MM.1S (cell line): ENCODE measurements at places on chromosomes 13 and 19.
A peak's percentile ranks its signal among the peaks of the same experiment; 100 is the strongest.

DNA sequence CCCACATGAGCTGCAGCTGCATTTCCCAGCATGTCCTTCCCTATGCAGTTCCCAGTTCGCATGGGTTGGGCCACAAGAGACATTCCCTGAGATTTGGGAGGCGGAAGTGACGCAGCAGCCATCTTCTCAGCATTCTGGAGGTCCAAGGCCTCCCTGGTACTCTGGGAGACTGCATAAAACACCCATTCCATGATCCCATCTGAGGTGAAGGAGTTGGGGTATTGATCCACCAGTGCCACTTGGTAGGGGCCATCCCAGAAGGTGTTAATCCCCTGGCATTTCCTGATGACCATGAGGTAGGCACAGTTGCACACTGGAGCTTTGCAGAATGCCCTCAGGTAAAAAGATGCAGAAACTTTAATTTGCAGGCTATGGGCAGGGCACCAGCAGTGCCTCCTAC lies 25.4 kb downstream of the POP4 start:
- DNase-seq, result no peak

- DNase-seq, result no peak
Measured at GRCh38 chr13:111323950-111324651, 3.7 kb downstream of the TEX29 start.

GRCh38 chr13:79281339-79281747 lies 124.7 kb downstream of the RBM26 start:
- no peak for DNase-seq

DNA sequence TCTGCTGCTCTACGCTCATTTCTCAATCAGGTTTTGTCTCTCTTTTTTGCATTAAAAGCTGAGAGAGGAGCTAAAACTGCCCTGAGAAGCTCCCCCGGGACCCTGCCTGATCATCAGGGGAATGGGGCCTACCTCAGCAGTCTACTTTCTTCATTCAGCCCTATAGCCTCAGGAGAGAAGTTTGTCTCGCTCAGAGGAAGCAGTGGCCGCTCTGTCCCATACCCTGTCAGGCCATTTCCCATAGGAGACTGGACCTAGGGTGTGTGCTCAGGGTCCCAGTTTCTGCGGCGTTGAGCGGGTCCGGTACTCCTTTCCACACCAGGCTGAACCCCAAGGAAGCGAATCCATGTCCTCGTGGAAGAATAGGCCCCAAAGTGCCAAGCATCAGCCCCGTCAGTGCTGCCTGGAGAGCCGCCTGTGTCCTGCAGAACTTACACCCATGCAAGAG lies 21.7 kb downstream of the UBE2L5 start:
- no peak for DNase-seq

GRCh38 chr19:58434217-58434616 lies 5.7 kb downstream of the ZNF132 start:
- DNase-seq, result no peak

DNA sequence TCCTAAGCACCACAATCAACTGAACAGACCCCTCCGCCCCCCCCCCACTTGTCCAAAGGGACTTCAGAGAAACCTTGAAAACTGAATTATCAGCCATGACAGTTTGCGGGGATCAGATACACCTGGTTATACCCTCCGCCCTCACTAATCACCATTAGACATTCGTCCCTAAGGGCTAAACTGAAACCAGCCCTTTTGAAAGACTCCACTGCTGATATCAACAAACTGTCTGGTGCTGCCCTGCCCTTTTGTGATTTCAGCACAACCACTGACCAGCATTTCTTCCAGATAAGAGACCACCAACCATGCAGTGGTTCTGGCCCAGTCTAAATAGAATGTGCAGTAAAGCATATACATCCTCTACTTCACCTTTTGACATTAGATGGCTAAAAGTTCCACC lies 1422.9 kb downstream of the EFNB2 start:
- DNase-seq, result no peak

GRCh38 chr13:24922387-24922744 lies 158.4 kb downstream of the RNF17 start:
- DNase-seq, result peak; percentile 25

DNA sequence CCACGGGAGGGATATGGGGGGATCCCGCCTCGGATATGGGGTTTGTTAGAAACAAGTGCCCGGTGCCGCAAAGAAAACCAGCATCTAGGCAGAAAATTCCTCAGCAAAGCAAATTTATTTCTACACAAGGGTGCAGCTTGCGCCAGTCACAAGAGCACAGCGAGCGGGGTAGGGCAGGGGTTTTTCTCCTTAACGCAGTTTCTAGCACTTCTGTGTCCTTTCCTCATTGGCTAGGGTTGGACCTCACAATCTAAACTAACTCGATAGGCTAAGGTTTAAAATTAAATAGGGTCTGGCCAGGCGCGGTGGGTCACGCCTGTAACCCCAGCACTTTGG lies 595 bp downstream of the ZNF440 start:
- no peak for DNase-seq

DNA sequence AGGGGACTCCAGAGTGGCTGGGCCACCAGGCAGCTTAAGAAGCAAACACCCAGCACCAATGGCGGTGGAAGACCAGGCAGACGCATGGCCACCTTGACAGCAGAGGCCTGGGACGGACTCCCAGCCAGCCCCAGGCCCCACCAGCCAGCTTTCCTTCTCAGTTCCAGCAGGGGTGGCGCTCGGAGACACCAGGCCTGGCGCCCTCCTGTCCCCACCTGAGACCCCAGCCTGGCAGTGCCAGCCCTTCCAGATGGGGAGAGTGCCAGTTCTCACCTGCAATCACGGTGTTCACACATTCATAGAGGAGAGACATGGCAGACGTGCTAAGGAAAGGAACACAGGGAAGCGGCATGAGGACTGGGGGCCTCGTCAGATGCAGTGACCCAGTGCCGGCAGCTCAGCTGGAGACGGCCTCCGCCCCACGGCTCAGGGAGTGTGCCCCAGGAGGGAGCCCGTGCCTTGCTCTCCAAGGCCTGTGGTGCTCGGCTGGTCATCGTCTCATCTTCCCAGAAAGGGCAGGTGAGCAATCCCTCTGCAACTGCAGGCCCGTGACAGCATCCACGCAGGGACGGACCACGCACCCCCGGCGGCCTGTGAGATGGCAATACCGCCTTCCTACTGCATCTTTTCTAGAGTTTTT lies 24.4 kb downstream of the AP3D1 start:
- no peak for DNase-seq

GRCh38 chr19:1843646-1844394 lies 4.5 kb downstream of the REXO1 start:
- no peak for DNase-seq

DNA sequence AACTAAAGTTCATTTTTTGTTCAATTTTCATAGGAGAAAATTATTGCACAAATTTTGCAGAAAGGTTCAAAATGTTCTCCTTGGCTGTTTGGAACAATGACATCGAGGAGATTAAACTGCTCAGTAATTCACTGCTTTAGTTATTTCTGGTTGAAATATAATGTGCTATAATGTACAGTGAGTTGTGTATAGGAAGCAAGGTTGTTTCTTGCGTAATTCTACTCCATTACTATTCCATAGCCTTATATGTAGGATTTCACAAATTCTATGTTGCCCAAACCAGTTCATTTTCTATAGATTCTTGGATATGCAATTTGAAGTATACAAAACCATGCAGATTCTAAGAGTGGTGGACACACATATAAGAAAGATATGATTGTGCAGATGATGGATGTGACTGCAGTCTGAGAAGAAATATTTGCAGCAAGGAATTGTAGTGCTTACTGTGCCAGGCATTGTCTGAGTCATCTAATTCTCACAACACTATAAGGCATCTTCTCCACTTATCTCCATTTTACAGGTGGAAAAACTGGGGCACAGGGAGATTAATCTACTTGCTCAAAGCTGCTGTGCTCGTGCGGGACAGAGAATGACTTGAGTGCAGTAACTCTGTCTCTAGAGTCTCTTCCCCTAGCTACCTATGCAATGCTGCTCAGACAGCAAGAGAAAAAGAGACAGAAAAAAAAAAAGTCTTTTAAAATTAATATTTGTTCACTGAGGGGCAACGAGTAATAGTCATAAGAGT lies 515.5 kb downstream of the MYO16 start:
- no peak for DNase-seq

GRCh38 chr13:104170980-104171555 lies 1104.9 kb upstream of the SLC10A2 start:
- no peak for DNase-seq
